NCI-H1048 (cell line): ENCODE measurements at places on chromosomes 11 and 22.

- no peak for DNase-seq
Observed at GRCh38 chr11:94343495-94343894, 39.1 kb downstream of the IZUMO1R start.

- DNase-seq, result no peak
Observed at GRCh38 chr11:77095551-77096490, 6.8 kb upstream of the OMP start.

DNA sequence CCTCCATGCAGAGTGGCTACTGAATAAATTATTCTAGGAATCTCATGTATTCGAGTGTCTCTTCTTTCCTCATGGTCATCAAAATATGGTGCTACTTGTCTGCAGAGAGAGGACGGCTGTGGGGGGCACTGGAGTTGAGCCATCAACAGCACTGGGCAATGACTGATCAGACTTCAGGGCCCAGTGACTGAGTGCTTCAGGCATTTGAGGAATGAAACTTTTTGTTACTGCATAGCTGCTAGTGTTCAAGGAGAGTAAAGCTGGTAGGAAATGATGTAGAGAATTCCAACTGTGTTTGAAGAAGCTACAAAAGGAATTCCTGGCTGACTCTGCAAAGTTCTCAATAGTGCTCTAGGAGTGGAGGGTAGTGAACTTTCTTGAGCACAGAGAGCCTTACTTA lies 277.7 kb downstream of the CADM1 start:
- no peak for DNase-seq

GRCh38 chr22:46061501-46062231 lies 84.7 kb upstream of the WNT7B start:
- DNase-seq, result no peak
